ENCODE measurements at places on chromosomes 2 and 18.

DNA sequence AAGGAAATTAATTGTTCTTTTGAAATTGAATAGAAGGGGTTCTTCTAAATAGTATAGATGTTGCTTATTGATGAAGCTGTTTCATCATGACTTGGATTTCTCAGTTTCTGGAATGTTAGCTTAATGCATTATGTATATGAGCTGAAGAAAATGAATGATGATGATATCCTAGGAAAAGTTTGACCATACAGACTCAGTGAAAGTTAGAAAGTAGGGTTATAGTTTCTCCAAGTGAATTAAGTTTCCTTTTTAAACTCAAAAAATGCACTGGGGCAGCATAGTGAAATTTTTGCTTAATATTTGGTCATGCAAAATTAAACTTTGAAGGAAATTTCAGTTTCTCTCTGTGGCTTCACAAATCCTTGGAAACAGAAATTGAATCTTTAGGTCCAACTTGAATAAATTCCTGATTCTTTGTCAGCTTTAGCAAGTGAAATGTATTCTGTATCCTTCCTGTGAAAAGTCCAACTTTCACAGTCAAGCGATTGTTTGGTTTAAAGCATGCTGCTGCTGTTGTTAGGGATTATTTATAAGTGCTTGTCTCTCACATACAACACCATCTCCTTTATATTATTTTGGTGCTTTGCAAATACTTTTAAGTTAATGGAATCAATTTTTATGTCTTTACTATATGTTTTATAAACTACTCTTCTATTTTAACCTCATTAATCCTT is 78.2 kb downstream of the PIK3C3 start:
- DNase-seq: no peak

DNA sequence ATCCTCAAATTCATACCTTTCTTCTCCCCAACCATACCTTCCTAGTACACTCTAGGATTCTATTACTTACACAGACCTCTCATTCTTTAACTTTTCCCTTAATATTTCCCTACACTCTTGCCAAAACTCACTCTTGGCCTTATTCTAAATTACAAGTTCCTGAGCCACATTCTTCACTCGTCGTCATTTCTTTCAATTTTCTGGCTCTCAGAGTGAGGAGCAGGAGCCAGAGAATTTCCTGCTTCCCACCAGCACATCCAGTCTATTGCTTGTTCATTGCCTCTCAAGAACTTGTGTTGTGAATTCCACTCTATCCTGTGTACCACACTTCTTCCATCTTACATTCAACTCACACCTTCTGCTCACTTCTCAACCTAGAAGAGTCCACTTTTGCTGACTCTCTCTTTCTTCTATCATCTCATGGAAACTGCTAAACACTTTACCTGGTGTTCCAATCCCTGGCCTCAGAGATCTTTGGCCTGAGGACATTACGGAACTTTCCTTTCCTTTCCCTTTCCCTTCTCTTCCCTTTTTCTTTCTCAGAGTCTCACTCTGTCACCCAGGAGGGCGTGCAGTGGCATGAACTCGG is 171.6 kb downstream of the PLCL1 start:
- DNase-seq: no peak

DNA sequence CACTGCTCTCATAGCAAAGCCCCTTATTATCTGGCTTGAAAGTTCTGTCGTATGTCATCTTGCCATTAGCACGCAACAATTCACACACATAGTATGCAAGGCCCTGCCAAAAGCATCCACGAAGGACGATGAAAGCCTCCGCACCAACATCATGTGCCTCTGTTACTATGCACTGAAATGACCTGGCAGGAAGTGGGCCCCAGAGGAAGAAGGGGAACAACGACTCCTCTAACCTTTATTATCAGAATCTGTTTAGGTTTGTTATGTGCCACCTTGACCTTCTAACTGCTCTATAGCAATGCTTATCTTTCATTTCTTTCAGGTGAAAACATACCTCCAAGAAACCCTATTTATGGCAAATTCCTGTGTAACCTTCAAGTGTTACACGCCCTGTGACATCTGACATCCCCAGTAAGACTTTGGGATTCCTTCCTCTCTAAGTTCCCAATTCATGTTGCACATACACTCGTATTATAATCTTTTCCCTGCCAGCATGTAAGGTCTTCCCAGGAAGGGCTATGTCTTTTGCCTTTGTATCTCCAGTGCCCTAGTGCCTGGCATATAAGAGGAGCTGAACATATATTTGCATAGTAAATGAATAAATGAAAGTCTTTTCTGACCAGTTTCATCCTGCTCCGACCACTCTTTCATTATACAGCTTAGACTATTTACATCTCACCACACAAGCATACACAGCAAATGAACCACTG is 7.0 kb upstream of the NDUFV2 start:
- DNase-seq: peak; percentile 49

DNA sequence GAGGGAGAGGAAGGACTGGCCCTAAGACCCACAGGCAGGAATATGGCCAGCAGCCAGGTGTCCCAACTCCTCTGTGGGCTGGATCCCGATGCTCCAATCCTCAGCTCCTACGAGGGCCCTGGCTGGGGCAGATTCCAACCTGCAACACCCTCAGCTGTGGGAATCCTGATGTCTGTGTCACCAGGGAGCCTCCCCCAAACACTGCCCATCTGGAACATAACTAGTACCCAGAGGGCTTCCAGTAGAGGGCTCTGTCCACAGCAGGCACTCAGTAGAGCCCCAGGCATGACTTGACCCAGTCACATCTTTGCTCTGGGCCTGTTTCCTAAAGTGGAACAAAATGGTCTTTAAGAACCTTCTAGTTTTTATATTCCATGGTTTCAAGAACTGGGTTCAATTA is 20.6 kb upstream of the LOXHD1 start:
- no peak for DNase-seq

GRCh38 chr2:12700989-12701388 is 15.7 kb upstream of the TRIB2 start:
- no peak for DNase-seq

DNA sequence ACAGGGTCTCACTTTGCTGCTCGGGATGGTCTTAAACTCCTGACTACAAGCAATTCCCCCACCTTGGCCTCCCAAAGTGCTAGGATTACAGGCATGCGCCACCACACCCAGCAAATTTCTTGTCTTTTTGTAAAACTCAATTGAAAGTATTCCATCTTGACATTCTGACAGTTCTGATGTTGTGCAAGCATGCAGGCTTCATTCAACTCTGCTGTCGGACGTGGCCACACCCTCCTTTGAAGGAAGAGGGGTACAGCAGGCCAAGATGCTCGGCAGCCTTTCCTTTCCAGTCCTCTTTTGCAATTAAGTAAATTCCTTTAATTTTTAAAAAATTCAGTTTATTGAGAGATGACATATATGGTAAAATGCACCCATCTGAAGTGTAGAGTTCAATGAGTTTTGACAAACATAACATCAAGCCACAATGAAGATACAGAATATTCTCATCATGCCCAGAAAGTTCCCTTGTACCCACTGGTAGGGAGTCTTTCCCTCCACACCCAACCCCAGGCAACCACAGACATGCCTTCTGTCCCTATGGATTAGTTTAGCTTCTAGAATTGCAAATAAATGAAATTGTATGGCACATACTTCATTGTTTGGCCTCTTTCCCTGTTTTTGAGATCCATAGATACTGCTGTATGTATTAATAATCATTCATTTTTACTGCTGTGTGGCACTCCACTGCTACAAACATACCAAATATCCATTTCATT is 33.1 kb downstream of the TUBB6 start:
- DNase-seq: no peak

- no peak for DNase-seq
Observed at GRCh38 chr2:65390134-65390533, 42.3 kb downstream of the SPRED2 start.

DNA sequence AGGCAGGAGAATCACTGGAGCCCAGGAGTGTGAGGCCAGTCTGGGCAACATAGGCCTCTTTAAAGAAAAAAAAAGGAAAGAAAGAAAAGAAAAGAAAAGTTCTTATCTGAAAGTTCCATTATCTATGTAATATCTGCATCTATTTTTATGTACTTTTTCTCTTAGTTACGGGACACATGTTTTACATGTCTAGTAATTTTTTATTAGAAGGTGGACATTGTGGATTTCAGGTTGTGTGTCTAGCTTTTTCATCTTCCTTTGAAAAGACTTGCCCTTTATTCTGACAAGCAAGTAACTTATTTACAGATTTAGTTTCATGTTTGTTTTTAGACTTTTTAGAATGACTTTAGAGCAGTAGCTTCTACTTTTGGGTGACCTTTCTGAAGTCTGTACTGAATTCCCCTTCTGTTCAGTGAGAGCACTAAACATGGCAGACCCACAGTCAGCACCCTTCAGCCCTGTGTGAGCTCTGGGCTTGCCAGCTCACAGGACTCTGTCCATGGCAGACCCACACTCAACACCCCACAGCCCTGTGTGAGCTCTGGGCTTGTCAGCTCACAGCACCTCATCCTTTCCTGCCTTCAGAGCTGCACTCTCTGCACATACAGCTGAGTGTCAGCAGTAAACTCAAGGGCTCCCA is 17.5 kb downstream of the TRAPPC12 start:
- no peak for DNase-seq

DNA sequence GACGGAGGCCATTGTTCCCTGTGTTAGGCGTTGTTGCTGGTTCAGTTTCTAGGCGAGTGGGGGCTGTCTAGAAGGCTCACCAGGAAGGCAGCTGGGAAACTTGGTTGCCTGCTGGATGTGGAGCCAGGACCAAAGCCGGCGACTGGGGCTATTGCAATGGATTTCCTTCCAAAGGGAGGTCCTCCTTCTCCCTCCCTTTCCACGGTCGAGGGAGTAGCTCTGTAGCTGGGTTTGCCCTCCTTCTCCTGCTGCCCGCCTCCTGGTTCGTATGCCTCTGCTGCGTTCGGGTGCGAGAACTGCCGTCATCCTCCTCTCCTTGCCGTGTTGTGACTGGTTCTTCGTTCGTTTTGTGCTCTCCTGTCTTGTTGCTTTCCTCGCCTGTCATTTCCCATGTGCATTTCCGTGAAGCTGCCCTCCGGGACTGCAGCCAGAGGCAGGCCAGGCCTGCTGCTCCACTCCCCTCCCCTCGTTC is 203.4 kb downstream of the NEDD4L start:
- DNase-seq: no peak

- no peak for DNase-seq
Observed at GRCh38 chr2:42135381-42136312, 33.5 kb upstream of the EML4 start.

- no peak for DNase-seq
Observed at GRCh38 chr2:183172220-183172887, 48.1 kb downstream of the NUP35 start.

- DNase-seq: no peak
Observed at GRCh38 chr2:71460595-71461303, 7.4 kb downstream of the DYSF start.
